HEK293T (cell line): ENCODE measurements at places on chromosomes 1 and 21.
A peak's percentile ranks its signal among the peaks of the same experiment; 100 is the strongest.

DNA sequence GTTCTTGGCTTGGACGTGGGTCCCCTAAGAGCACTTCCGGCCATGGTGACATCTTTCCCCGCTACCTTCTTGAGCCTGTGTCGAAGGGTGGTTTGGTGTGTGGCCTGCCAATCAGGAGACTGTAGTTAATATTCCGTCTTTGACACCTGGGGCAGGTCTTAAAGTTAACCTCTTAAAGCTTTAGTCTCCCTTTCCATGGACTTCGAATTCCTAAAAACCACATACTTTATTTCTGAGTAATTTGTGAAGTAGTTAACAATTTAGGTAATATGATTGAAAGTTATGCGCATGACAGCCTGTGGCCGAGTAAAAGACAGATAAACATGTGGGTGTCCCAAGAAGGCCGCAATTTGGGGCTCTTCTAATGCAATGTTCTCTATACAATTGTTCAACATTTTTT is 10.2 kb upstream of the RAB29 start:
- DNase-seq = no peak

GRCh38 chr1:233509526-233509925 is 104.4 kb upstream of the KCNK1 start:
- no peak for DNase-seq

- peak; percentile 87 for DNase-seq
Observed at GRCh38 chr1:156705918-156706656, 704 bp upstream of the CRABP2 start.

DNA sequence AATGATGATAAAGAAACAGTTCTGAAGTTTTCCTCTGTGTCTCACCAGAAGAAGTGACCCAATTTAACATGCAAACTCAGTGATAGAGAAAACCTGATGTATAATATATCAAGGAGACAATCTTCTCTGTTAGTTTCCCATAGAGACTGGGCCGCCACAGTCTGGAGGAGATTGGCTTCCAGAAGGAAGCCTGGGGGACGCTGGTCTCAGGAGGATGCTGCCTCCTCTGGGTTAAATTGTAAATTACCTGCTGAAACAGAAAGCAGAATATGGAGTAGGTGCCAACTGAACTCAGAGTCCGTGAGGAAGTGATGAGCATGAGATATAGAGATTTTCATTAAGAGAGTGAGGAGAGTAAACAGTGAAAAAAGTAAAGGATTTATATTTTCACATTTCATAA is 15.8 kb downstream of the OR14I1 start:
- DNase-seq = peak; percentile 5

GRCh38 chr1:91201176-91201575 is 179.3 kb upstream of the ZNF644 start:
- DNase-seq = no peak

DNA sequence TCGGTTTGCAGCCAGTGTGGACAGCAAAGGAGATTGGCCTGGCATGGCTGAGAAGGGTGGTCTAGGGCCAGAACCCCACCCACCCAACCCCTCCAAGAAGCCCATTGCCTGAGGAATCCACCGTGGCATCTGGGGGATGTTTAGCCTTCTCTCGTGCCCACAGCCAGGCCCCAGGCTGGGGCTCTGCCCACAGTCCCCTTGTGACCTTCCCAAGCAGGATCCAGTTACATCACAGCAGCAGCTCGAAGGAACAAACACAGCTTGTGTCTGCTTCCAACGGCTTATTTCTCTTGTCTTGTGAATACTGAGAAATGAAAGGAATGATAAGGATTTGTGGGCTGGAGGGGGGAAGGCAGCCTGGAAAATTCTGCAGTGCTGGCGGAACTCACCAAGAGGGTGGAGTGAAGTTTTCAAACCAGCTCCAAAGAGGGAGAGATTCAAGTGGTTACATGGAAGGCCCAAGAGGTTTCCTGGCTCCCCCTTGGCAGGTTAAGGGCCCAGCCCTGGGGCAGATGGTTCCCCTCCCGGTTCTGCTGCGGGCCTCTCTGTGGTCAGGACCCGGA is 61.6 kb downstream of the DHRS3 start:
- DNase-seq = no peak

DNA sequence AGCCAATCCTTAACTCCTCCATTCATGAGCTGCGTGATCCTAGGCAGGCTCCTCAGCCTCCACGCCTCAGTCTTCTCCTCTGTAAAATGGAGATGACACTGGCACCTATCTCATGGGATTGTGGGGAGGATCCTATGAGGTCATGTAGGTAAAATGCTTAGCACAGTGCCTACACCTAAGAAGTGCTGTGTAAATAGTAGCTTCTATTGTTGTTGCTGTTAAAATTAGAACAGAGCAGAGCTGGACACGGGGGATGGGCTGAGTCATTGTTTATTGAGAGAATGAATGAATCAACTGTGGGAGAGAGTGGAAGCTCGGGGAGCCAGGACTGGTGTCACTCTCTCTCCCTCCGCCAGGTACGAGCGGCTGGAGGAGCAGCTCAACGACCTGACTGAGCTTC is 43.0 kb downstream of the TMCC2 start:
- DNase-seq = no peak

DNA sequence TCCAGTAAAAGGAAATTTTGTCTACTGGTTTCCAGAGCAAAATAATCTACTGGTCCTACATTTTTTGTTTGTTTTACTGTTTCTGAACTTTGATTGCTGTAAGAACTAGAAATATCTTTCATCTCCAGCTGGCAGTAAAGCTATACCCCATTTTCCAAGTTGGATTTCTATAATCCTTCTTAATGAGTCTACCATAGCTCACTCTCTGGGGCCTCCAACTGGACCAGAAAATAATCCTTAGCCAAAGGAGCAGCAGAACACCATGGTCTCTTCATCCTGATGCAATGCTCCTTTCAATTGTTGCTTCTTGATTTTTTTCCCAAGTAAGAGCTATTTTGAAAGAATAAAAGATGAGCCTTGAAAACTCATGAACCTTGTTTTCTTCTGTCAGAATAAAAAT is 110.0 kb upstream of the COL11A1 start:
- no peak for DNase-seq
